D341Med (cell line): ENCODE measurements at places on chromosomes 13 and 19.

DNA sequence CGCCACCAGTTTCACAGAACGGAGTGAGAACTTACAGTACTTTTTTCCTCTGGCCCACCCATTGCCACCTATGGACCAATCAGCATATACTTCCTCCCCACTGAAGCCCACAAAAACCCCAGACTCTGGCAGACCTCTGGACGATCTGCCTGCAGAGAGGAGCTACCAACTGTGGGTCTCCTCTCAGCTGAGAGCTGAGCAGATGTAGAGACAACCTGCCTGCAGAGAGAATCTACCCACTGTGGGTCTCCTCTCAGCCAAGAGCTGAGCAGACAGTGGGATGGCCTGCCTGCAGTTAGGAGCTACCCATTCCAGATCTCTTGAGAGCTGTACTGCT is 69.7 kb downstream of the PIBF1 start:
- DNase-seq = no peak

DNA sequence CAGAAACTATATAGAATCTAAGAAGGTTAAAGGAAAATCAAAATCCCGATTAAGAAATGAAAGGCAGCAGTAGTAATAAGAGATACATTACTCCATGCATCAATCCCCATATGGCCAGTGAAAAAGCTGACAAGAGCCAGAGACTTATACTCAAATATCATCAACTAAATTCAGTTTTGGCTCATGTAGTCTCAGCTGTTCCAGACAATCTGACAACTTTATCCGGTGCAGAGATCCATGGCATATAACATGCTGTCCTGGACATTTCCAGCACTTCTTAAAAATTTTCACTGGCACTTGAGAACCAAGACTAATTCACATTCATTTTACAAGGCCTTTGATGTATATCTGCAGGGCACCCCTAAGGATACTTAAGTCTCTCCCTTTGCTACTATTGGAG is 255.7 kb upstream of the KLHL1 start:
- DNase-seq = no peak

GRCh38 chr13:83557845-83558244 is 324.4 kb downstream of the SLITRK1 start:
- DNase-seq = no peak

DNA sequence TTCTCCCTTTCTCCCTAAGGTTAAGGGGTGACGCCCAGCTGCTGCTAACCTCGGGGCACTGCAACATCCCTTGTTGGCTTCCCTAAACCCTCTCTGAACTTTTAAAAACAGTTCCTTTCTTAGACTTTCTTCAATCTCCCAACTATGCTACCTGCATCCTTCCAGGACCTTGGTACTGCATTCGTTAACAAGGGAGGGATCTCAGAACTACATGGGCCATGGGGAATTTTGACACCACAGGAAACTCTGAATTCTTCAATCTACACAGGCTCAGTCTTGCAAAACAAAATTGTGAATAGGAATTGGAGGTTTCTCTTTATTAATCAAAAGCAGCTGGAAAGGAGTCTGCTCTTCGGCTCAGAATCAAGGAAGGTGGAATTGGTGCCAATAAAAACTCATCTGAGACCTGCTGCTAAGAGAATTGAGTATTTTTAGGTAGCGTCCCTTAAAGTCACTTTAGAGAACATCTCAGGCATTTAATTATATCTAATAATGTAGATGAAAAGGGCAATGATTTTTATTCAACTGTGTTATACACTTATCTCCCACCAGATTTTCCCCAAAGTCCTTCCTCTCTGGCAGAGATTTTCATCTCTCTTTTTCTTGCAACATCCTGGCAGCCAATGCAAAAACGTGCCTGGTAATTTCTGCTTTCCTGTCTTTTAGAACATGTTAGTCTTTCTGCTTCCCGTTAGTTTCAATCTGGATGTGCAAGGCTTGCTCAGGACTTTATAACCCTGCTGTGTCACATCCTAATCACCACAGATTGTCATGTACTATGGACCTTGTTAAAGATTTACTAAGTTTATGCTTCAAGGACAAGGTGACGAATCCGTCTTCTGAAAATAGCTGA is 69.1 kb upstream of the SLC15A1 start:
- no peak for DNase-seq

DNA sequence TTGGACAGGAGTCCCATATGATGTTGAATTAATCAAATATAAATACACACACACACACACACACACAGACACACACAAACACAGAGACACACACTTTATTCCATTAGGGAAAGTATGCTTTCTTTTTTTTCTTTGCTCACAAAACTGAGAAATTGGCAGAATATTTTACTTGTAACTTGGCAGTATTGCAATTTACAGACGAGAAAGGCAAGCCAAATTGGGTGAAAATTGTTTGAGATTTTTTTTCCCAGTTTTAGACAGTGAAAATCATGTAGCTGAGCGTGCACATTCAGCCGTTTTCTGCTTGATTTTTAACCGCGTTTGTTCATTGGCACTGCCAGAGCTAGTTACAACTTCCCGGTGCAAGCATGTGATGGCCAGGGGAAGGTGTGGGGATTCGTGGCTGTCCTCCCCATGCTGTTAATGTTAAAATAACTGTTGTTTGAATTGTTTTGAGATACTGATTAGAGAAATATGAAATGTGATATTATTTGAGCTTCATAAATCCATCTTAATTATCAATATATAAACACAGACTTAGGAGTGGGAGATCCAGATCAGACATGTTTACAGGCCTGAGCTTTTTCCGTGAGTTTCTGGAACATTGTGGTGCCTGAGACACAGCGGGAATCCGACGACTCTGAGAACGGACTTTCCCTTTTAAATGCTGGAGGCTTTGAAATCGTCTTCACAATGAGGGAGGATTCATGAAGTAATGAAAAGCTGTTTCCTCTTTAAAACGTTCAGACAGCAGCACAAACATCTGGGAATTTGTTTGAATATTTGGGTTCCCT is 125.5 kb downstream of the KCNRG start:
- no peak for DNase-seq

DNA sequence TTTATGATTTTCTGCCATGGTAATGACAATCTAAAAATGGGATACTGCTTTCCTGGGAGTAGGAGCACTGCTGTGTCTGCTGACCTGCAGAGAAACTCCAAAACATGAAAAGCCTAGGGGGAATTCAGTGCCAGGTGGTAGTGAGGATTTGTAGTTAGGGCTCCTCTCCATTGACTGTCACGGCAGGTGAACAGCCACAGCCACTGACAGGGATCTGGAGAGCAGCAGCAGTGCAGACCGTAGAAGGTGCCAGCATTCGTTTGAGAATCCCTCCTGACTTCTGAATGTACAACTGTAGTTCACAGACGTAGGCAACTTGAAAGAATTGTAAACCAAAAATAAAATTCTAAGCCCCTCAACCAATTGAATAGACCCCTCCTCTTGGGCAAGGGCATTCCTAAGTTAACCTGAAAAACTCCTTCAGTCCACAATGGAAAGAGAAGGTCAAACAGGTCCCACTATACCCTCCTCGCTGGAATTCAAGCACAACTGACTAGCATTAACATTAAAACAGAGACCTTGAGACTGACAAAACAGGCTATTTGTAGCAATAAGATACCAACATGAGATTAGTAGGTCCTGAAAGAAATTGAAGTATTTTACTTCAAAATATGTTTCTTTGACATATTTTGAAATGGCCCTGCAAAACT is 1328.8 kb downstream of the OLFM4 start:
- no peak for DNase-seq

DNA sequence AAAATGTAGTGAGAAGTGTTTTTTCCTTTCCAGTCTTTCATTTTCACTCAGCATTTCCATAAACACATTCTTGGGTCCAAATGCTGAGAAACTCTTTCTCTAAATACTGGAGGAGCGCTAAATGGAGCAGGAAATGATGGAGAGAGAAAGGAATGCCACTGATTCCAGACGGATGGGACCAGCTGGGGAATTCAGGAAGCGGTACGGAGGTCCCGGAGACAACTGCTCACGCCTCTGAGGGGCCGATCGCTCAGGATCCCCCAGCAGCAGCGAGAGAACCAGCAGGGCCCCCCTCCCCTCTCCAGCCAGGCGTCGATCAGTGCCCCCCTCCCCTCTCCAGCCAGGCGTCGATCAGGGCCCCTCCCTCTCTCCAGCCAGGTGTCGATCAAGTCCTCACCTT is 13.2 kb downstream of the RASA3 start:
- no peak for DNase-seq

GRCh38 chr13:87333599-87333998 is 337.6 kb upstream of the SLITRK5 start:
- DNase-seq = no peak

DNA sequence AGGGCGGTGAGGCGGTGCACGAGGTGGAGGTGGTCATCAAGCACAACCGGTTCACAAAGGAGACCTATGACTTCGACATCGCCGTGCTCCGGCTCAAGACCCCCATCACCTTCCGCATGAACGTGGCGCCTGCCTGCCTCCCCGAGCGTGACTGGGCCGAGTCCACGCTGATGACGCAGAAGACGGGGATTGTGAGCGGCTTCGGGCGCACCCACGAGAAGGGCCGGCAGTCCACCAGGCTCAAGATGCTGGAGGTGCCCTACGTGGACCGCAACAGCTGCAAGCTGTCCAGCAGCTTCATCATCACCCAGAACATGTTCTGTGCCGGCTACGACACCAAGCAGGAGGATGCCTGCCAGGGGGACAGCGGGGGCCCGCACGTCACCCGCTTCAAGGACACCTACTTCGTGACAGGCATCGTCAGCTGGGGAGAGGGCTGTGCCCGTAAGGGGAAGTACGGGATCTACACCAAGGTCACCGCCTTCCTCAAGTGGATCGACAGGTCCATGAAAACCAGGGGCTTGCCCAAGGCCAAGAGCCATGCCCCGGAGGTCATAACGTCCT is 9.4 kb upstream of the PROZ start:
- DNase-seq = peak; percentile 7

DNA sequence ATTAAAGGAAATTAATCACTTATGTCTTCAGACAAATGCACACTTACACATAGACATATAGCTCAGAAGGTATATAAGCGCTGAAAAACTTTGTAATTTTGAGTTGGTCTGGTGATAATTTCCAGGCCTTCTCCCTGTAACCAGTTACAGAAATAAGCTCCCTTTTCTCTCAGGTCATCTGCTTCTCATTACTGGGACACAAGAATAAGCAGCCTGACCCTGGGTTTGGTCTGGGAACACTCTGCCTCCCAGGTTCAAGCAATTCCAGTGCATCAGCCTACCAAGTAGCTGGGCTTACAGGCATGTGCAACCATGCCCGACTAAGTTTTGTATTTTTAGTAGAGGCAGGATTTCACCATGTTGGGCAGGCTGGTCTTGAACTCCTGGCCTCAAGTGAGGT is 274.5 kb downstream of the LMO7 start:
- no peak for DNase-seq

DNA sequence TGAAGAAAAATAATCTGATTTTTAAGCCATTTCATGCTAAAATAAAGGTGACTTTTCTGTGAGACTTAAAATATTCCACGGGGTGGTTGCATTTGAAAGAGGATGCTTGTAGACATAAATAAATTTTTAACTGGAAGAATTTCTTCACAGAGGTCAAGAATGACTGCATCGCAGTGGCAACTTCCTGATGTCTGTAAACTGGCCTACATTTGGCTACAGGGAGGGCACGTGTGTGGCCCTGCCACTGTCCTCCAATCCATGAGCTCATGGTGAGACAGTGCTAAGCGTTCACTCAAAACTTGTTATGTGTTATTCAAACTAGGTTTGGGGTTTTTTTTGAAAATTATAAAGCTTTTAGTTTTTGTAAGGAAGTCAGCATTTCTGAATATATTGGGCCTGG is 1089.3 kb downstream of the EFNB2 start:
- no peak for DNase-seq

GRCh38 chr13:40494946-40495620 is 171.4 kb downstream of the FOXO1 start:
- DNase-seq = no peak

GRCh38 chr19:31232871-31233270 is 116.4 kb downstream of the TSHZ3 start:
- no peak for DNase-seq

- no peak for DNase-seq
Measured at GRCh38 chr19:19040417-19040816, 7.0 kb downstream of the ARMC6 start.

GRCh38 chr13:99741960-99742359 is 229.6 kb downstream of the ZIC5 start:
- no peak for DNase-seq

- DNase-seq = no peak
Measured at GRCh38 chr19:6801485-6802086, 29.1 kb downstream of the VAV1 start.

DNA sequence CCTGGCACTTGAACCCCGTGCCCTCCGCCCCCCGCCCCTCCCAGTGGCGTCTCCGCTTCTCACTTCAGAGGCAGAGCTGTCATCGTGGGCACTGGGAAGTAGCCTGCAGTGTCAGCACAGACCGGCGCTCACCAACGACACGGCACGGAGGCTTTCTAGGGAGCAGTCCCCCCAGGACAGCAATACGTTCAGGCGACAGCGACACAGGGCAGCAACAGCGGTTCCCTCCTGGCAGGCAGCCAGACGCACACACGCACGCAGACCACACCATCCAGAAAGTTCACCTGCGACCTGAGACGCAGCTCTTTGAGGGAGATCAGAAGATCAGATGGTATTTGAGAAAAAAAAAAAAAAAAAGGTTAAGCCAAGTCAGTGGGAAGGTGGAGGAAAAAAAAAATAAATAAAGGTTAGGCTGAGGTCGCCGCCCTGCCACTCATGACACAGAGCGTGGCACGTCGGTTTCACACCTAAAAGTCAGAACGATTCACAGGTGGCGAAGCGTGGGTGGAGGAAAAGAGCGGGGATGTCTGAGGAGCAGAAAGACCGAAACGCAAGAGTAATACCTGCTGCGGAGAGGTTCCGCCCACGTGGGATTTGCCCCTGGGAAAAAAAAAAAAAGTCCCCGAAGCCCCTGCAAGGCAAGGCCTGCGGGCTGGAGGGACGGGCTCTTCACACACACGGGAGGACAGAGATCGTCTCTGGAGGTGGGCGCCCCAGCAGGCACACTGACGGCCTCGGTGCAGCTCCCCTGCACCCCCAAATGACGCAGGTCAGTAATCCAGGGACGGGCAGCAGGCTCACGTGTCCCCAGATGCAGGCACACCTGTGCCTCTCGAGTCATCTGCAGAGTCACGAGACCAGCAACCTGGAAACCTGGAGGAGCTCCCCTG is 94.5 kb downstream of the GNG7 start:
- DNase-seq = no peak

- DNase-seq = peak; percentile 91
Measured at GRCh38 chr19:21505459-21506451, at the start of gene ZNF429. Gene ZNF429 (plus strand): TSS chr19:21505602. CDS start chr19:21505772, 170 bp downstream.

DNA sequence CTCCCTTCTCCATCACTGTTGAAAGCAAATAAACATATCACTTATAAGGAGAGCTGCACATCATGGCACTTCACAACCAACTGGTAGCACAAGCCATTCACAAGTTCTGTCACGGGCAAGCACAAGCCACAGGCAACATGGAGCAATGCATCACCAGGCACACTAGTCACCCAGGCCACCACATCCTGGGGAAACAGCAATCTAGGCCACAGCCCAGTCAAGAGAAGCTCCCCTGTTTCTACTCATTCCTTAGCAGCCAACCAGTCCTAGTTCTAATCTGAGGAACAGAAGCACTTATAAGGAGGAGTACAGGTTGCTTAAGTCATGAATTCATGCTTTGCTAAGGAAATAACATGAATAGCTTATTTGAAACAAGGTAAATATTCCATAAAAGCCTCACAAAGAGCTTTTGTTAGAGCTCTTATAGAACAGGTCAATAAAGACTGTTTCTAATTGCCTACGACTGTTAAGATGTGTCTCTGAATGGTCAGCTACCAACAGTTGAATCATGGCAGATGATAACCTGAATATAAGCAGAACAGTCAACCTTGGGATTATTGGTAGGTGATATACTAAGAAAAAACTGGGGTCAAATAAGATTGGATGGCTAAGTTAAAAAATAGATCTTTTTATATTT is 169.0 kb downstream of the TBC1D4 start:
- peak; percentile 14 for DNase-seq

GRCh38 chr13:78382491-78382890 is 220.9 kb downstream of the POU4F1 start:
- DNase-seq = no peak
